ENCODE measurements at places on chromosomes 5 and 9.

DNA sequence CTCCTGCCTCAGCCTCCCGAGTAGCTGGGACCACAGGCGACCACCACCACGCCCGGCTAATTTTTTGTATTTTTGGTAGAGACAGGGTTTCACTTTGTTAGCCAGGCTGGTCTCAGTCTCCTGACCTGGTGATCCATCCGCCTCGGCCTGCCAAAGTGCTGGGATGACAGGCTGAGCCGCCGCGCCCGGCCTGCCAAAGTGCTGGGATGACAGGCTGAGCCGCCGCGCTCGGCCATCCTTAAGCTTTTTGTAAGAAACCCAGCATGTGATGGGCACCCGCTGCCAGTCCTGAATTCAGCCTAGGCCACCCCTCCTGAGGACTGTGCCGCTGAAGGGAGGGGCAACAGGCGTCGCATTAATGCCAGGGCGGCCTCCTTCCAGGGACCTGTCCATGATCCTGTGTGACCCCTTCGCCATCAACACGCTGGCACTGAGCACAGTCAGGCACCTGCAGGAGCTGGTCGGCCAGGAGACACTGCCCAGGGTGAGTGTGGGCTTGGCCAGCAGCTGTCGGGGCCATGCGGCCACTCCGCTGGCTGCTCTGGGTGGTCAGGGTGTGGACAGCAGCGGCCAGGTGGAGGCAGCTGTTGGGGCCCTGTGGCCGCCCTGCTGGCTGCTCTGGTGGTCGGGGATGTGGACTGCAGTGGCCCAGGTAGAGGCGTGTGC lies 10.5 kb downstream of the NELFB start:
- no peak for DNase-seq

- DNase-seq: peak; percentile 96
These were observed 95.9 kb upstream of the COL5A1 start for GRCh38 chr9:134545543-134546245.

DNA sequence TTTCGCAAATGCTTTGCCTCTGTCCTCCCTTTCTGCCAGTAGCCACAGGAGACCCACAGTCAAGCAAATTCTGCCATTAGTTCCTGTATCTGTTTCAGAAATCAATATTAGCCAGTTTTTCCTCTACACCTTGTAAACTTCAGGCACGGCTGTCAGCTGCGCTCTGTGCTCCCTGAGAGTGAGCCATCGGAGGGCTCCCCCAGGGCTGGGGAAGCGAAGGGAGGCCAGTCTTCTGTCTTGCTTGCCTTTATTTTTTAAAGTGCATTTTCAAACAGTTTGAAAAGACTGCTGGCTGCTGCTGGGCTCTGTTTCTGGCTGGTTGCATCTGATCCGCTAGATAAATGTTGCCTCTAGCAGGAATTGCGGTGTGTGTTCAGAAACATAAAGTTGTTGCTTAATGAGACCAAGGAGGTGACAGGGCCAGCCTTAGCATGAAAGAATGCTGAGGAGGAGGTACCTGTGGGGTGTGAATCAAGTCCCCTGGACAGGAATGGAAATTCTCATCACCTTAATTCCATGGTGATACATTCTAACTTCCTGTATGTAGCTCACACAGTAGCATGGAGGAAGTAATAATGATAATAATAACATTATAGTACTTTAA lies 421.7 kb upstream of the KIF2A start:
- DNase-seq: no peak

DNA sequence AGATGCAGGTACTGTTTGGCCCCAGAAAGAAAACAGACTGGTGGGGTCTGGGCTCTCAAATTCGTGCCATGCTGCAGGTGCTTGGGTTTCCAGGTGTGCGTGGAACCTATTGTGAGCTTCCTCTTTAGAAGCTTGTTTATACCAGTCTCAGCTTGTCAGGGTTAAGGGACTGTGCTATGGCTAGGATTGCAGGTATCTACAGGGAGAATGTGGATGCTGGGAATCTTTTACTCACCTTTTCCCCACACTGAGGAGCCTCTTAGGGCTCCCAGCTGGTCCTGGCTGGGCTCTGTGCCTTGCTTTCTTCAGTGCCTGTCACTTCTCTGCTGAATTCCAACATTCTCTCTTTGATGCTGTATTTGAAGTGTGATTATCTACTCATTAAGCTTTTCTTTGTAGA lies 111.8 kb downstream of the WDR70 start:
- no peak for DNase-seq

- DNase-seq: peak; percentile 77
These were observed 136.1 kb upstream of the CLINT1 start for GRCh38 chr5:157994906-157995519.

DNA sequence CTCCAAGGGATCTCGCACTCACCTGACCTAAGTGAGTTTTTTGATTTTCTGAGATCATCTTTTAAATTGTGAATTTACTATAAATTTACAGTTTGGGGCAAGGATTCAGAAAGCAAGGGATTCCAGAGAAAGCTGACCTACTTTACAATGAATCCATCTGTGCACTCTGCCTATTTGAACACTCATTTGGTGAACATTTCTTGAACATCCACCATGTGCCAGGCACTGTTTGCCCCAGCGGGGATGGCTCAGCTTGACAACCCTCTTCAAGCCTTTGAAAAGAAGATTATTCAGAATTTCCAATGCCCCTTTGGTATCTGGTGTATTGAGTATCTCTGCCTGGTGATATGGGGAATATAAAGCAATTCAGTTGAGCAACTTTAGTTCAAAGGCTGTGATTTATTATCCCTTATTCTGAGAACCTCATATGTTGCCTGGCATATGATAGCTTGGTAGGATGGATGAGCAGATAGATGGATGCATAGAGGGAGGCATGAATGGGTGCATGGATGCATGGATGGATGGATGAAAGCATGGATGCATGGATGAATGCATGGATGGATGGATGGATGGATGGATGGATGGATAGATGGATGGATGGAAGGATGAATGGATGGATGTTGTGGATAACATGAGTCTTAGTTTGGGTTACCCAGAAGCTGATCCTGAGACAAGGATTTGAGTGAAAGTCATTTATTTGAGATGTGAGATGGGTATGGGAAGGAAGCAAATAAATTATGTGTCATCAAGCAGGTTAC lies 149.7 kb upstream of the ZNF366 start:
- no peak for DNase-seq

GRCh38 chr9:113484258-113484730 lies 20.8 kb downstream of the RGS3 start:
- peak; percentile 3 for DNase-seq

GRCh38 chr5:58383448-58383847 lies 76.4 kb downstream of the PLK2 start:
- no peak for DNase-seq

DNA sequence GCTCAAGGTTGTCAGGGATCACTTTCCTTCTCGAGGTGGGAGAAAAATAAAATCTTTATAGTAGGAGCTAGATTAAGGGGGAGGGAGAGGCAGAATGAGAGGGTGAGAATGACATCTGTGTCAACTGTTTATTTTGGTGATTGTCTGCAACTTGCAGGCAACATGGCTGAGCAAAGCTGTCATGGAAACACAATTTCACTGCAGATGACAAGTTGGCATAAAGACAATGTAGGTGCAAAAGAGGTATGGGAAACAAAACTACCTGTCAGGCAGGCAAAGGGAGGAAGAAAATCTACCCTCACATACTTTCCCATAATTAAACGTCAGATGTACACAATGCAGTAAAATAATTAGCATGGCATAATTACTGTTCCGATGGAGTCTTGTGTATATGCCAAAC lies 167.4 kb downstream of the SLIT3 start:
- DNase-seq: no peak

GRCh38 chr5:177497292-177498012 lies at the start of gene PDLIM7:
PDLIM7 (minus strand) TSS chr5:177497604; CDS start chr5:177496512, 1,092 bp downstream.
- peak; percentile 99 for DNase-seq
